Astrocyte (in vitro differentiated cells and primary cell): ENCODE measurements at places on chromosomes 7 and 10. TPM values are rescaled to one million over a fixed set of nuclear protein-coding genes. Genes with fewer than 3 reads are reported as not detected.

GRCh38 chr7:90210475-90210874 lies 1.1 kb upstream of the STEAP2 start:
- DNase-seq: no peak

DNA sequence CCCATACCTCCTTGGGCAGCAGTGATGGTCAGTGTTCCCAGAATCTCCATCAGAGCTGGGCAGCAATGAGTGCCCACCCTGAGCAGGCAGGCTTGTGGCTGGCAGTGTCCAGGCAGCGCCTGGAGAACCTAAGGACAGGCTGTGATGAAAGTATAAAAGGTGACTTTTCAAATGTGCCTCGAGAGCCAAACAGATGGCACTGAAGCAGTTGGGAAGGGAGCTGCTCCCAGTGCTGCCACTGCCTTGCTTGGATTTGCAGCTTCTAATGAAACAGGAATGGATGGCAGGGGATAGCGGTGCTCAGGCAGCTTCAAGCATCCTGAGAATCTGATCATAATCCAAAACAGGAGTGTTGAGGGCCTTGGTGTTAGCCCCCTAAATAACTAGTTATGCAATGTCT lies 179.8 kb upstream of the AOAH start:
- DNase-seq: no peak

DNA sequence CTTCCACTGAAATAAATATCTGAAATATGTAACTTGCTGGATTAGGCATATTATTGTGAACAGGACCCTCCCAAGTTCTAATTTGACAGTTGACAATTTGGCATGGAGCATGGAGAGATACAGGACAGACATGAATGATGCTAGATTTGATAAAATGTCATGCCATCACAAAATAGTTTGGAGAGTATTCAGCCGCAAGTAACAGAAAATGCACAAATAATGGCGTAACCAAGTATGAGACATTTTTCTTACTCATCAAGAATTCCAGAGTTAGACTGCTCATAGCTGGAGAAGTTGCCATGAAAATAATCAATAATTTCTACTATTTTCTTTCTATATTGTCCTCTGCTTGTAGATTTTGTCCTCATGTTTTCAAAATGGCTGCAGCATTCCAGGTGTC lies 45.5 kb upstream of the GPAM start:
- no peak for DNase-seq

- peak; percentile 98 for DNase-seq
Measured at GRCh38 chr10:32692174-32692573, 246.2 kb downstream of the CCDC7 start.

DNA sequence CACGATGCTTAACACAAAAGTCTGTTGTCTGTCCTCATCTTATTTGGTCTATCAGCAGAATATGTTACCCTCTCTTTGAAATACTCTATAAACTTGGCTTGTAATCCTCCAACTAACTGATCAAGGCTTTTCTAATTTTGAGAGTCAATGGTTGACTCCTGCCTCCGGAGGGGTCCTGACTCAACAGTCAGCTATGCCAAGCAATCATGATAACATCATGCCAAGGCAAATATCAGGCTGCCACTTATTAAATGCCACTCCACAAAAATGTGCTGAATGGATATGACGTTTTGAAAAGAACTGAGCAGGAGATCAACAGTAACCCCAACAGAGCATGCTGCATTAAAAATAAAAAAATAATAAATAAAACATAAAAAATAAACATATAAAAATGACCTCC lies 116.1 kb downstream of the PARD3 start:
- peak; percentile 72 for DNase-seq

DNA sequence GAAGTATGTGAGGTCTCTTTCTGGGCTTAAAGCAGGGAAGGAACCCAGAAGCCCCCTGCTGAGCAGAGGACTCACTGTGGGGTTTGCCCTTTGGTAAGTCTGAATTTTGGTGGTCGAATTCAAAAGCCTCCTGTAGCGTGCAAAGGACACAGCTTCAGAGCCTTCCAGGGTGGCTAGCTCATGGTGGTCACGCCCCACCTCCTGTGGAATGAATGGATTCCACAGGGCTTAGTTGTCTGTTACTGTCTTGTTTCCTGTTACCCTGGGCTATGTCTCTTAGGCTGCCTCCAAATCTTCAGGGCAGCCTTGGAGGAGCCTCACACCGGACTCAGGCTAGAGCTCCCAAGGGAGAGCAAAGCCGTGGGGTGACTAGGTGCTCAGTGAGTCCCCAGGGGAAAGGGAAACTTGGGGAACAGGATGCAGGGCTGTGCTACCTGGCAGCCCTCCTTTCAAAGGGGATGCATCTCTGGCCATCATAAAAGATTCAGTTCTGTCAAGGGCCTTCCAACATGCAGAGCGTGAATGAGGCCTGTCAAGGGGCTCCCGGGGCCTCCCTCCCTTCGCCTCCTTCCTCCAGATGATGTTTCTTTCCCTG lies 211.7 kb downstream of the CCSER2 start:
- peak; percentile 89 for DNase-seq

Gene CPN1
- total RNA-seq: not detected in 2 replicates

Gene SPDYE5
- not detected in 2 replicates for total RNA-seq

Gene NUTM2E
- 0.50 TPM in 1 of 2 replicates, not detected in the other for total RNA-seq

Gene OTUD1
- total RNA-seq: 5.5 and 6.3 TPM in 2 replicates
